Stimulated activated CD8-positive, alpha-beta memory T cell treated with anti-CD3 and anti-CD28 coated beads, Interleukin-7, amount 100 ng/mL, for 1 hour (primary cell): ENCODE measurements at places on chromosomes 3 and 15.

DNA sequence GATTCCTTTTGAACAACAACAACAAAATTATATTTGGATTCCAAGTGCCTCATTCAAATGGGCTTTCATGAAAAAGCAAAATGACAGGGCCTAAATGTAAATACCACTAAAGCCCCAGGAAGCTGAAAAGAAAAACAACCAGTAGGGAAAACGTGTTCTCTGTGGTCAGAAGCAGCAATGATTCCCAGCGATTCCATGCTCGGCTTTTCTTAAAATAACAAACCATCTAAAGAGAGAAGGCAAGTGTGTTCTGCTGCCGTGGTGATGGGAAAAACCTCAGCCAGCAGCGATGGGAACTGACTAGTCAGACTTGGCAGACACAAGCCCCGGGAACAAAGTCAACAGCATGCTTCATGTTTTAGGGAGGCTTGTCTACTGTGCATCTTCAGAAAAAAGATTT lies 153.6 kb downstream of the TNIK start:
- DNase-seq: no peak

GRCh38 chr15:48800811-48801455 lies 9.9 kb downstream of the CEP152 start:
- no peak for DNase-seq

DNA sequence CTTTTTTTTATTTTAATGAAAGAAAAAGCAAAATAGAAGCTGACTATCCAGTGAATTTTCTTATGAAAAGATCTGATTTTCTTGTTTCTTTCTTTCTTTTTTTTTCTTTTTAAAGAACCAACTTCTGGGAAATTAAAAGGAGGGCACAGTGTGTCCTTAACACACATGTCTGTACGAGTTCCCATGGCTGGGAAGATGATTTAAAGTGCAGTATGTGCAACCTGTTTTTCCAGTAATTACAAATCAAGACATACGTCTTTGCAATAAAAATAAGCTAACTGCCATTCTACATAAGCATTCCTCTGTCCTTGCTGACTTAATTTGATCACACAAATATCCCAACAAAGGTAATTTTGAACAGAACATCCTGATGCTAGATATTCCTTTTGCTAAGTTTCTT lies 416.1 kb downstream of the ROBO1 start:
- no peak for DNase-seq

DNA sequence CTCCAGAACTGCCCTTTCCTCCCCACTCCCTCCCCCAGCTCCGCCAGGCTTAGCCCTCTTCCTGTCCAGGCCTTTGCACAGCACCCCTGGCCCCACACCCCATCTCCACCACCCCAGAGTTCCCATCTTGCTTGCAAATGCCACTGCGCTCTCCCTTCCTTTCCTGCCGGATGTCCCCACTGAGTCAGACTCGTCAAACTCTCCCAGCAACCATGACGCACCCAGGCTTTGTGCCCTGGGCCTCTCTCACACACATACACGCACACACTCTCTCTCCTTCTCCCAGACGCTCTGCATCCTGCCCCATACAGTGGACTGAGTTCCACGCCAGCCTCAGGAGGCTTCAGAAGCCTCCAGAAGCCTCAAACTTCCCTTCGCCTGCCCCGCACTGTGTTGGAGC lies 2.8 kb upstream of the CCDC9B start:
- no peak for DNase-seq

DNA sequence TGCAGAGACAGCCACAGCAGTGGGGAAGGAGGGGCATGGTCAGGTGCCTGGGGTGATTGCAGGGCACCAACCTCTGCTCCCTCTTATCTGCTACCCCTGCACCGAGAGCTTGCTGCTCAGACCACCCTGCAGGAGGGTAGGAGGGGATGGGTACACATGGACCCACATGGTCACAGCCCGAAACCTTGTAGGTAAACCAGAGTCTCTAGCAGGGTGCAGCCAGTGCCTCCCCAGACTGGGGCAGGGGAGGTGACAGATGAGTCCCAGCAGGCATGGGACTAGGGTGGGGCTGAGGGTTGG lies 49.2 kb downstream of the FAH start:
- no peak for DNase-seq

DNA sequence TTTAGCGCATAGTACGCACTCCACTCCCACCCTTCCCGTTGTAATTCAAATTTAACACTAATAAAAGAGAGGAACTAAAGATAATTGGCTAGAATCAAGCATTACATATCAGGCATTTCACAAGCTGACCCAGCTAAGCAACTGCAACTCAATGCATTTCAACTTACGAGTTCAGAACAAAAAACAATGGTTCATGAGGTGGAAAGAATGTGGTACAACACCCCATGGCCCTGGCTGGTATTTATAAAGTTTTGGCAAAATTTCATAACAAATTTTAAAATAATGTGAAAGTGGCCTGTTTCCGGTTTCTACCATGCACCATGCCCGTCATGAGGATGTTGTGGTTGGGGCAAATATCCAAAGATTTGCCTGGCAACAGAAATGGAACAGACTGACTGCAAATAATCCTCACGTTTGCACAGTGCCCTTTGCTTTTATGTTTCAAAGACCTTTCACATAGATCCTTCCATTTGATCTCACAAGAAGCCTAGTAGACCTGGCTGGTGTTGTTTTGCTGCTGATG lies 455.3 kb upstream of the NR2F2 start:
- DNase-seq: no peak

GRCh38 chr3:80338366-80338765 lies 570.6 kb upstream of the ROBO1 start:
- no peak for DNase-seq

- DNase-seq: no peak
Measured at GRCh38 chr3:13116426-13116825, 43.2 kb upstream of the IQSEC1 start.

GRCh38 chr3:97658668-97659285 lies 105.8 kb upstream of the ARL6 start:
- no peak for DNase-seq

- DNase-seq: no peak
Measured at GRCh38 chr15:56254265-56254664, 10.6 kb upstream of the RFX7 start.
